ENCODE measurements at places on chromosomes 7 and 10.

DNA sequence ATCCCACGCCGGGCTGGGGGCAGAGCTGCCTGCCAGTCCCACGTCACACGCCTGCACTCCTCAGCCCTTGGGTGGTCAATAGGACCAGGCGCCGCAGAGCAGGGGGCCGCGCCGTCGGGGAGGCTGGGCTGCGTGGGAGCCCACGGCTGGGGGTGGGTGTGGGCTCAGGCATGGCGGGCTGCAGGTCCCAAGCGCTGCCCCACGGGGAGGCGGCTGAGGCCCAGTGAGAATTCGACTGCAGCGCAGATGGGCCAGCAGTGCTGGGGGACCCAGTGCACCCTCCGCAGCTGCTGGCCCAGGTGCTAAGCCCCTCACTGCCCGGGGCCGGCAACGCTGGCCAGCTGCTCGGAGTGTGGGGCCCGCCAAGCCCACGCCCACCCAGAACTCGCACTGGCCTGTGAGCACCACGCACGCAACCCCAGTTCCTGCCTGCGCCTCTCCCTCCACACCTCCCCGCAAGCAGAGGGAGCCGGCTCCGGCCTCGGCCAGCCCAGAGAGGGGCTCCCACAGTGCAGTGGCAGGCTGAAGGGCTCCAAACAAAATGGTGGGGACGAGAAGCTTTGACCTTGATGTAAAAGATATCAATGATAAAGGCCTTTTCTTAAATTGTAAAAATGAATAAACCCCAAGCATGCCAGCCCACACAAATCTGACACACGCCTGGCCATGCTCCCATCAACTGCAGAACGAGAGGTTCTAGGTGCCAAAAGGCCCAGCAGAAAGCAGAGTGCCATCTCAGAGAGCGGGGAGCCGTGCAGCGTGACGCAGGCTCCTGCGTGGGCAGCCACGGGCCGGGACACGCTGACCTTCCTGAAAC lies 255.5 kb downstream of the MAD1L1 start:
- no peak for DNase-seq

GRCh38 chr7:158109364-158110033 lies 478.1 kb downstream of the PTPRN2 start:
- no peak for DNase-seq

DNA sequence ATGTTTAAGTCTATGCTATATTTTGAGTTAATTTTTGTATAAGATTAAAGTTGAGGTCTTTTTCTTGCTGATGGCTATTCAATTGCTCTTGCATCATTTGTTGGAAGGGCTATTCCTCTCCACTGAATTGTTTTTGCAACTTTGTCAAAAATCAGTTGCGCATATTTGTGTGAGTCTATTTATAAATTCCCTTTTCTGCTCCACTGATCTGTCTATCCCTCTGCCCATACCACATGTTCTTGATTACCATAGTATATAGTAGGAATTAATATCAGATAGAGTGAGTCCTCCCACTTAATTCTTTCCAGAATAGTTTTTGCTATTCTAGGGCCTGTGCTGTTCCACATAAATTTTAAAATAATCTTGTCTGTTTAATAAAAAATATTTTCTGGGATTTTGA lies 152.4 kb upstream of the ADCY1 start:
- no peak for DNase-seq

GRCh38 chr10:73889014-73889413 lies 14.7 kb upstream of the CAMK2G start:
- no peak for DNase-seq

DNA sequence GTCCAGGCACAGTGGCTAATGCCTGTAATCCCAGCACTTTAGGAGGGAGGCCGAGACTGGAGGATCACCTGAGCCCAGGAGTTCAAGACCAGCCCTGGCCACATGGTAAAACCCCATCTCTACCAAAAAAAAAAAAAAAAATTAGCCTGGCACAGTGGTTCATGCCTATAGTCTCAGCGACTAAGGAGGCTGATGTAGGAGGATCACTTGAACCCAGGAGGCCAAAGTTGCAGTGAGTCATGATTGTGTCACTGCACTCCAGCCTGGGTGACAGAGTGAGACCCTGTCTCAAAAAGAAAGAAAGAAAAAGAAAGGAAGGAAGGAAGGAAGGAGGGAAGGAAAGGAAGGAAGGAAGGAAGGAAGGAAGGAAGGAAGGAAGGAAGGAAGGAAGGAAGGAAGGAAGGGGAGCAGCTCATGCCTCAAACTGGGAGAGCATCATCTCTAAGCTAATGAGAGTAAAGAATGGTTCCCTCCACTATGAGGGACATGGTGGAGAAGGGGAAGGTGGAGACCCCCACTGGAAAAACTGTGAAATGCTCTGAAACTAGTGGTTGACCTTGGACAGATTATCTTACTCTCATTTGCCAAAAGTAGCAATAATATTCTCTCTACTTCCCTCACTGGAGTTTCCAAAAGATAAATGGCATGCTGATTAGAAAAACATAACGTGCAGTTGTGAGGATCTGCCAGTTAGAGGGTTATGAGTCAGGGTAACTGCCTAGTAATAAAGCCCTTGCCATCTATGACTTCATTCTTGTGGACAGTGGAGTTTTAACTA lies 16.8 kb downstream of the GIMAP5 start:
- no peak for DNase-seq

DNA sequence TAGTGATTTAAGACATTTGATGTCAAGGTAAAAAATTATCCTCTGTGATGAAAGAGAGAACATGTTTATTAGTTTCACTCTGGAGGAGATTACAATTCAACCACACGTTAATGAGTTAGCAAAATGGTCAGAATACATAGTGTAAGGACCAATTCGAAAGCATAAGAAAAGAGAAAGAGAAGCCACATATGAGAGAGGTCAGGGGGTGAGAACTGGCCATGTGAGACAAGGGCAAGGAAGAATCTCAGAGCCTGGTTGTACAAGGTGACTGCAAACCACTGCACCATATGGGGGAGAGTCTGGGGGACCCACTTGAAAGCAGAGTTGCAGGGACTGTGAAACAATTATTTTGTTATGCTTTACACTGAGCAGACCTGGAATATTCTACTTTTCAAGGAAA lies 27.7 kb upstream of the BET1 start:
- DNase-seq: no peak

DNA sequence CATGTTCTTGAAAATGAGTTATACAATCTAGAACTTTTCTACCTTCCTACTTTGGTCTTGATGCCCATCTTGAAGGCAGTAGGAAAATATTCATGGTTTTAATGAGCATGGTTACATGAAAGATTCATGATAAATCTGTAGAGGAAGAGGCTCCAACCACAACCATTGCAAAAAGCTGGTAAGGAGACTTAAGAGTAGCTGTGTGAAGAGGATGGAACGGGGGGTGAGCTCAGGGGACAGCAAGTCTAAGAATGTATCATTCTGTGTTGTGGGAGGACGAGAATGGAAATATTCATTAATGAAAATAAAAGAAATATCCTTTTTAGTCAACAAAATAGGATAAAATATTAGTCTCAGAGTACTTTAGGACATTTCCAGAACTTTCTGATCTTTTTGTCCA lies 81.1 kb downstream of the BMPER start:
- DNase-seq: no peak

DNA sequence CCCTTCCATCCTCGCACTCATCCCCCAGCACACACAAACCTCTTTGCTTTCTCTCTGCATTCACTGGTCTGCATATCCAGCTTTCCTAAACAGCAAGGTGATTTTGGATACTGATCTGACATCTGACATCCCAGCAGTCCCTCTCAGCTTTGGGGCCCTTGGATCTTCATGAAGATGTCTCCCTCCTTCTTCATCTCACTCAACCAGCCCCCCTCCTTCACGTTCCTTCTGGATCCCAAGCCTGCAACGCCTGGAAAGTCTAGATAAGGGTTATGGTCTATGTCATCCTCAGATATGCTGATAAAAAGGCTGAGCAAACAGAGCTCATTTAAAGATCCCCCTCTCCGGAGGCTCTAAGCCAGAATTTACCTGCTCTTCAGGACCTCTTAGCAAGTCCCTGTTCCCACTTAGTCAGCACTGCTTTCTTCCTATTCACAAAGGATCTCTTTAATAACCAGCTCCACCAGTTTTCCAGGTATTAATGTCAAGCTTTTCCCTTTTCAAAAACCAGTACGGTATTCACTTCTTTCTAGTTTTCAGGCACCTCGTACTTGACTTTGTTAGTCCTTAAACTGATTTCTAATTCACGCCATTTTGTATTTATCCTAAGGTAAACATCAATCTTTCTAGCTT lies 38.9 kb downstream of the CREB3L2 start:
- no peak for DNase-seq

DNA sequence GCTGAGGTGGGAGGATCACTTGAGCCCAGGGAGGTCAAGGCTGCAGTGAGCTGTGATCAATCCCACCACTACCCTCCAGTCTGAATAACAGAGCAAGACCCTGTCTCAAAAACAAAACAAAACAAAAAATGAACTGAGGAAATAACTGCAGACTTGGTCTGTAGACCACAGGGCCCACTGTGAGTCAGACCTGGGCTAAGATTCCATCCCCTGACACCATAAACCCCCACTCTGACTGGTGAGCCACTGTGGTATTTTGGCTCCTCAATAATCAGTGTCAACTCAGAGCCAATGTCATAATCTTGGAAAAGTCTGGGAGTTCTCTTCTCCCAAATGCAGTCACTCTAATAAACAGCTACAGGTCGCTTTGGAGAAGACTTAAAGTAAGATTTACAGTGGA lies 24.0 kb upstream of the ERCC6 start:
- DNase-seq: no peak

GRCh38 chr7:85172530-85172941 lies 14.3 kb downstream of the SEMA3D start:
- no peak for DNase-seq

DNA sequence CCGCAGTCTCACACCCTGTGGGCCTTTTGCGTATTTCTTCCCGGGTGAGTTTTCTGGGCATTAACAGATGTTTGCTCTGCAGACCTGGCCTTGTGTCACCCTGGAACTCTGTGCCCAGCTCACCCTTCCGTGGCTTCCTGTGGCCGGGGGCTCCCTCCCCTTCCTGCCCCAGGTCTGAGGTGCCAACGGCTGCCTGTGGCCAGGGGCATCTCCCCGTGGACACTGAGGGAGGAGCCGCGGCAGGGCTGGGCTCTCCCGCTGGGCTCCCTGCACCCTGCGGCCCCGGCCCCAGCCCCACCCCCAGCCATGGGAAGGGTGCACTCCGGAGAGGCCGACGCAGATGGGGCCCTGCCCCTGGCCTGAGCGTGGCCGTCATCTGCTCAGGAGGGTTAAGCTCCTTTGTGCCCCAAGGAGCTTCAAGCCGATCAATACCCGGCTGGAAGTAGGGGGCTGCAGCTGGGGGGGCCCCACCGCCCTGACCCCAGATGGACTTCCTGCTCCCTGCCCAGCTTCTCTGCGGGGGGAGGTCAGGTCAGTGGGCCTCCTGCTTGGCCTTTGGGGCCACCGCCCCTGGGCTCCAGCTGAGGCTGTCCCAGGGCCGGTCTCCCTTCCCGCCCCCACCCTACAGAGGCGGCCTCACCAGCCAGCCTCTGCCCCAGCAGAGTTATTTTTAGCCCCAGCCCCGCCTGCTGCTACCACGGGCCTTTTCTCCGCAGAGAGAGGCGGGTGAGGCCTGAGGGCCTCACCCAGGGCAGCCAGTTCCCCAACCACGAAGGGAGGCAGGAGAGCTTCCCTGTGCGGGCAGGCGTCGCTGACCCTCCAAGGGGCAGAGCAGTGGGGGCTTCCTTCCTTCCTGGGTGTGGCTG lies 24.2 kb downstream of the PWWP2B start:
- no peak for DNase-seq

DNA sequence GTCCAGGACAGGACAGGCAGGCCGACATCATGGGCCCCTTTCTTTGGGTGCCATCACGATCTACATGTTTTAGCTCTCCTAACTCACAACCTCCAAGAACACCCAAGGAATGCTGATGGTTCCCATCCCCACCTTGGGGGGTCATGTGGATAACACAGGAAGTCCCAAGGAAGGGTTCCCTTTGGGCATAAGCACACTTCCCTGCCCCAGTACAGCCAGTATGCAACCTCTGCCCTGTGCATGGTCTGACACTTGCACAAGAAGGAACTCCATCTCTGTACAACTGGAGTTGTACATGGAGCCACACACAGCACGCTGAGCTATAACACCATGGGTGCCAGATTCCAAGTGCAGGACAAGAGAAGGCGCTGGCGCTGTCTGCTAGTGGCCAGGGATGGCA lies 11.0 kb downstream of the MAT1A start:
- DNase-seq: no peak

DNA sequence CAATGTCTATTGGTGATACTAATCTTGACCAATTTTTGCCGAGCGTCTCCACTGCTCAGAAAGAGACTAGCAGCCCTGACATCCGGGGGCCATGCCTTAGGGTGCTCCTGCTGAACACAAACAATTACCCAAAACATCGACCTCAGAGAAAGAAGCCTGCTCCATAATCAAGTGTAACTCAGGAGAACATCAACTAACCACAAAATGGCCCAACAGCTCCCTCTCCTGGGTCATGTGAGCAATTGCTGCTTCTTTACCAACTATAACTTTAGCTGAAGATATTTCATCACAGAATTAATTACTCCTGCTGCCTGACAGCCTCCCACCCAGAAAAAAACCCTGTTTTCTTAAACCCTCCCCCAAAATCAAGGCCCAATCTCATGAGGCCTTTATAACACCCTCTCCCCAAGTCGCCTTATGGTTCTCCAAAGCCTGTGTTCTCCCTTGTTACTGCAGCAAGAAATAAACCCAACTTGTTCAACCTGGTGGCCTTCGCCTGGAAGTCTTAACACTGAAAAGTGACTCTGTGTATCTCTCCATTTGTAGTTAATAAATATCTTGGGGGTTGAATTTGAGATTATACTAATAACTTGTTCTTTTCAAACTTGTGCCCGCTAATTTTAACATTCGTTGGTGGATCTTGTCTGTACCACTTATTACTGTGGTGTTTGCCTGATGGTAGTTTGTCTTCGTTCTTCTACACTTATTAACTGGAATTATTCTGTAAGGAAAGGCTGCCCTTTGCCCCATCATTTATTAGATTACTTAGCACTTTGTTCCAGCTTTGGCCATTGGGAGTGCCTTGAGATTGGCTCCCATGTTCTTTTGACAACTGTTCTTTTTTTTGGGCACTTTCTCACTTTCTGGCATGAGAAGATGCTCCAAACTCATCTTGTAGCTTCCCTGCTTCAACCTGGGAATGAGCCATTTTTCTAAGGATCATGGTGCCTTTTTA lies 21.2 kb upstream of the RAMP3 start:
- DNase-seq: no peak

All from stimulated activated CD8-positive, alpha-beta memory T cell treated with anti-CD3 and anti-CD28 coated beads, Interleukin-2, amount 100 ng/mL, for 48 hours (primary cell).